ENCODE measurements at places on chromosomes 7 and 10.

- peak; percentile 68 for DNase-seq
- H3K27ac ChIP-seq: peak within 1 kb of the TSS; percentile 93
- no peaks in the 10 kb centered on the region for H3K36me3 ChIP-seq
- H3K4me1 ChIP-seq: peaks cover 48% of the 10 kb centered on the region
- H3K27me3 ChIP-seq: no peaks in the 10 kb centered on the region
- H3K4me3 ChIP-seq: peak within 1 kb of the TSS; percentile 83
Measured at GRCh38 chr7:94907026-94907810, at the start of gene PPP1R9A. TSS of gene PPP1R9A (plus strand) at chr7:94907594. CDS start at chr7:94910114, 2,520 bp downstream.

- H3K27ac ChIP-seq: no peak overlapping the region
- H3K27me3 ChIP-seq: peaks cover 9% of the 10 kb centered on the region
- H3K36me3 ChIP-seq: 0 out of 2 replicates have a peak, but pooled peaks cover 3% of the 10 kb centered on the region
- no peak for DNase-seq
- H3K4me1 ChIP-seq: peaks cover 19% of the 10 kb centered on the region
- no peak overlapping the region for H3K4me3 ChIP-seq
Measured at GRCh38 chr10:96718304-96718990, 1.9 kb downstream of the PIK3AP1 start.

DNA sequence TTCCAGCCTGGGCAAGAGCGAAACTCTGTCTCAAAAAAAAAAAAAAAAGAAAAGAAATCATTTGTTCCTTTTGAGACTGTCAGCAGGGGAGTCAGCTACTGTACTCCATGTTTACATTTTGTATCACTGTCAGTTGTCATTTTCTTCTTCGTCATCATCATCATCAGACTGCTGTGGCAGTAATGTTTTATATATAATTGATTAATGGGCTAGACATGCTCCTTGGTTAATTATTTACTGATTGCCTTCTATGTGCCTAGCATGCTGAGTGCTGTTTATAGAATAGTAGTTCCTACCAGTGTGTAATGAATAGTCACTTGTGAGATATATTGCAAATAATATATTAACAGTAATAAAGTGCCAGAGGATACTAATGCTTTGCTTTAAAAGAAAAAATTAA, 50.5 kb downstream of the VCL start:
- no peak overlapping the region for H3K4me3 ChIP-seq
- no peaks in the 10 kb centered on the region for H3K27me3 ChIP-seq
- H3K4me1 ChIP-seq: peaks cover 19% of the 10 kb centered on the region
- H3K36me3 ChIP-seq: peaks cover 19% of the 10 kb centered on the region

DNA sequence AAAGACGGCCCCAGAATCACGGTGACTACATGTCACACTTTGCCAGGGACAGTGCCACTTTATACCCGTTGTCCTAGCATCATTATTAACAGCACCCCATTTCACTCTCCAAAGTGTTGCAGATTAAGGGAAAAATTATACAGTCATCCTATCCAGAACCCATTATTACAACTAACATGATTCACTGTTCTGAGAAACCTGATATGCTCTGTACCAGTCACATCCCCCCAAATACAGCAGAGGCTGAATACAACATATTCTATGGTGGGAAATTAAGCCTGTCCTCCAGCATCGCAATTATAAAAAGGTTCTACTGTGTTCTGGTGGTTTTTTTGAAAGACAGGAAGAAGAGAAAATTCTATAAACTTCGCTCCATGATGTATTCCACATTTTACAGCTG, 162.1 kb downstream of the JAZF1 start:
- H3K36me3 ChIP-seq: peaks cover 20% of the 10 kb centered on the region
- H3K4me1 ChIP-seq: peaks cover 25% of the 10 kb centered on the region
- DNase-seq: no peak
- H3K27ac ChIP-seq: no peak overlapping the region

DNA sequence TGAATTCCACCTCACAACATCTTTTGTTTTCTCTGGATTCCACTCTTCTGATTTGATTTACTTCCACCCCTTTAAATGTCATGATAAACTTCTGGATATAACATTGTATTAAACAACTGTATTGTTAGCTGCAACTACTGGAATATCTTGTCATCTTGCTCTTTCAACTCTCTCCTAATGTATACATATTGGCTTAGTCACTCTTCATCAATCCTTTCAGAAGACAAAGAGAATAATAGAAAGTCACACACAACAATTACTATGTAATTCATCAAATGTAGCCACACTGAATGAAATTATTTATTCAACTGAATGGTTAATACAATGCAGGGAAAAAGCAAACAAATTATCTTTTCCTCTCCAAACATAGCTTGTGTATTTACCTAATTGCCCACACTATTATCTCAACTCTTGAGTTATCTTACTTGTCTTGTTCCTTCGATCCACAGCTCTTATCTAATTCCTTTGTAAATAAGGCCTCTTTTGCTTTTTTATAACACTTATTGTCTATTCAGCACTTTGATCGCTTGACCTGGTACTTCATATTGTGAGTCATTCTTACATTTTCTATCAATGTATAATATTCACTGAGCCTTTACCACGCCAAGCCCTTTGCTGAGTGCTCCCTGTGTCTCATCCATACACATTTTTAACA, 16.7 kb downstream of the SEMA3A start:
- H3K36me3 ChIP-seq: peaks cover 26% of the 10 kb centered on the region
- no peaks in the 10 kb centered on the region for H3K27me3 ChIP-seq
- H3K4me3 ChIP-seq: no peak overlapping the region
- no peak overlapping the region for H3K27ac ChIP-seq
- DNase-seq: no peak

DNA sequence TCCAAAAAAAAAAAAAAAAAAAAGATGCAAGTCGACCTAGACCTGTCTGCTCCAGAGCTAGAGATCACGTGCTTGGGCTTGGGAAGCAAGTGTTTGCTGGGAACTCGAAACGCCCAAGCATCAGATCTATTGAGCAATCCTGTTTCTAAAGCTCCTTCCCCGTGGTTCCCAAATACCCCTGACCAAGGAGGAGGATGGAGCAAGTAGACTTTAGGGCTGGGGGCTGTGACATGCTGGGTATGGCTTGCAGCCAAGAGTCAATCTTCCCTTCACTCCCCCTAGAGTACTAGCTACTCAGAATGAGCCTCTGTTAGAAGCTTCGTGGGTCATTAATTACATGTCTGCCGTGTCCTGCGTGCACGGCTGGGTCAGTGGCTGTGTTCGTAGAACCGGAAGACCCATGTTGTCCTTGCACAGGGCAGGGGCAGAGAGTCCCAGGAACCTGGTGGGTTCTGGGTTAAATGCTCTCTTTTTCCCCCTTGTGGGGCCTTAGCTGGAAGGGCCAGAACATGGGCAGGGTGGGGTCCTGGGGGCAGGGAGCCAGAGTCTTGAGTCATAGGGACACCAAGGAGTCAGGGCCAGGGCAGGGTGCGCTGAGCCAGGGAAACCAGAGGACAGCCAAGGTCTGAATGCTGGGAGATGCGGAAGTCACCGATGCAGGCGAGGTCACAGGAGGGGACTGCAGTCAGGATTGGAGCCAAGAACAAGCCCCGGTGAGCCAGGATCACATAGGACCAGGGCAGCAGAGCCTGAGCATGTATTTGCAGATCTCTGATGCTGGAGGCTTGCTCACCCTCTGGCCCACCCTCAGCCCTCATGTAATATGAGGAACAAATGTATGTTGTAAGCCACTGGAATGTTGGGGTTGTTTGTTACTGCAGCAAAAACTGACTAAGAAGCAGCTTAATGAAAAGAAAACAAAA, 34.6 kb upstream of the TPST1 start:
- H3K36me3 ChIP-seq: no peaks in the 10 kb centered on the region
- peaks cover 4% of the 10 kb centered on the region for H3K4me1 ChIP-seq
- no peak for DNase-seq
- H3K27ac ChIP-seq: no peak overlapping the region

GRCh38 chr10:1240341-1240775, 184.2 kb downstream of the WDR37 start:
- peak; percentile 52 for DNase-seq
- H3K4me3 ChIP-seq: peak overlapping the region; percentile 80
- H3K27me3 ChIP-seq: 0 out of 2 replicates have a peak, but pooled peaks cover 4% of the 10 kb centered on the region
- H3K27ac ChIP-seq: peak overlapping the region; percentile 100
- H3K4me1 ChIP-seq: peaks cover 31% of the 10 kb centered on the region

DNA sequence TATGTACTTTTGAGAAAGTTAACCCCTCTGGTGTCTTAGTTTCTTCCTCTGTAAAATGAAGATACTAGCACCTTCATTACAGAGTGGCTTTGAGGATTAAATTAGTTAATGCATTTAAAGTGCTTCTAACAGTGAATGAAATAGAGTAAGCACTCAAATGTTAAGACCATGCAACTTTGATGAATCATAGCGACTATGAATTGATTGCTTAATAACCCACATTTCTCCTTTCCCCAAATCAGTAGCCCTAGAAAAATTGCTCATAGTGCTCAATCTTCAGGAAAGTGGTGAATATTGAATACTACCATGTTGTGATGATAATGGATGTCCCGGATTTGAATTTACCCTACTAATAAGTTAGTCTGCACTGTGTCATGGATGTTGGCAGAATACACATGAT, 48.1 kb downstream of the CD36 start:
- H3K27me3 ChIP-seq: peaks cover 3% of the 10 kb centered on the region
- H3K36me3 ChIP-seq: no peaks in the 10 kb centered on the region
- DNase-seq: no peak
- no peak overlapping the region for H3K4me3 ChIP-seq

DNA sequence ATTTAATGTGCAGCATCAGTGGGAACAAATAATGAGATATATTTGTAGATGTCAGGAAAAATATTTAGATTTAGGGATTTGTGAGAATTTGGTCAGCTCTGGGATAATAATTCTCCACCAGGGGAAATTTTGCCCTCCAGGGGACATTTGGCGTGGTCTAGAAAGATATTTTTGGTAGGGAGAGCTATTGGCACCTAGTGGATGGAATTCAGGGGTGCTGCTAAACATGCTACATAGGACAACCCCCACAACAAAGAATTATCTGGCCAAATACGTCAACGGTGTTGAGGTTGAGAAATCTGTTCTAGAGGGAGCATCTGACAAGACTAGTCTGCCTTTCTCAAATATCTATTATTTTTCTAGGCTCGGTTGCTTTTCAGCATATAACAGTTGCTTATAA, 2.1 kb downstream of the ADK start:
- H3K27ac ChIP-seq: no peak overlapping the region
- no peak for DNase-seq
- peaks cover 14% of the 10 kb centered on the region for H3K4me1 ChIP-seq
- H3K36me3 ChIP-seq: no peaks in the 10 kb centered on the region
- no peak overlapping the region for H3K4me3 ChIP-seq
- H3K27me3 ChIP-seq: no peaks in the 10 kb centered on the region

DNA sequence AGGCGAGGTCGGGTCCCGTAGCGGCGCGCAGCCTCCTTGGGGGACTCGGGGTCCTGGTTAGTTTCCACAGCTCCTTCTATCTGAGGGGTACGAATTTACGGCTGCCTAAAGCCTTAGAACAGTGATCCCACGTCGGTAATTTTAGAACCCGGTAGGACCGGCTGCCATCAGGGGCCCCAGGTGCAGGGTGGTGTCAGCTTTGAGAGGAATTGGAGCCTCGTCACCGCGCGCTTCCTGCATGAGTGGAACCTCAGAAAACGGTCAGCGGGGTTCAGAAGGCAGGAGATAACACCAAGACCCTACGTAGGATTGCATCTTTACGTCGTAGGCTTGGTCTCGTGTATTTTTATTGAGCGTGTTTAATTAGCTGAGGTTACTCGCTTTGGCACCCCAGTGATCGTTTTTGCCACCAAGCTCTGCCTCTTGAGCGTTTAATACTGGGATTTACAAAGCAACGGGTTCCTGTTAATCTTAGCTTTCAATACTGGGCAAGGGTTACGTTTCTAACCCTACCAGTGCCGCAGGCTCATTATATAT, 443 bp downstream of the RNF32 start:
- no peak overlapping the region for H3K27ac ChIP-seq
- peaks cover 7% of the 10 kb centered on the region for H3K36me3 ChIP-seq
- peak overlapping the region; percentile 85 for H3K4me3 ChIP-seq
- peaks cover 22% of the 10 kb centered on the region for H3K4me1 ChIP-seq
- peaks cover 25% of the 10 kb centered on the region for H3K27me3 ChIP-seq
- DNase-seq: no peak

DNA sequence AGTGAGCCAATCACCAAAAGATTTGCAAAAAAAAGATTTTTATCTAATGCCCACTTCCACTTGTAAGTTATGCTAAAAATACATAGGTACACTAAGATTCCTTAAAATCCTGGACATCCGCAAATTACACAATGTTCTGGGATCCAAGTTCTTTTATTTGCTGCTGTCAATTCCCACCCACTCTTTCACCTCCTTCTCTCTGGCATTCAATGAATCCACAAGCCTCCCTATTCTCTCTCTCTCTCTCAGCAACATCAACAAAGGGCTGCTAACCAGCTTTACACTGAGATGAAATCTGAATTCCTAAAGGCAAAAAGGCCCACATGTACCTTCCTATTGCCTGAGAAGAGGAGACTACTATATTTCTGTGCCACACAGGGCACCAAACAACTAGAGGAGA, 99.9 kb downstream of the ARMH3 start:
- H3K27ac ChIP-seq: no peak overlapping the region
- no peaks in the 10 kb centered on the region for H3K4me1 ChIP-seq
- H3K36me3 ChIP-seq: peaks cover 13% of the 10 kb centered on the region
- no peak for DNase-seq
- H3K4me3 ChIP-seq: no peak overlapping the region

DNA sequence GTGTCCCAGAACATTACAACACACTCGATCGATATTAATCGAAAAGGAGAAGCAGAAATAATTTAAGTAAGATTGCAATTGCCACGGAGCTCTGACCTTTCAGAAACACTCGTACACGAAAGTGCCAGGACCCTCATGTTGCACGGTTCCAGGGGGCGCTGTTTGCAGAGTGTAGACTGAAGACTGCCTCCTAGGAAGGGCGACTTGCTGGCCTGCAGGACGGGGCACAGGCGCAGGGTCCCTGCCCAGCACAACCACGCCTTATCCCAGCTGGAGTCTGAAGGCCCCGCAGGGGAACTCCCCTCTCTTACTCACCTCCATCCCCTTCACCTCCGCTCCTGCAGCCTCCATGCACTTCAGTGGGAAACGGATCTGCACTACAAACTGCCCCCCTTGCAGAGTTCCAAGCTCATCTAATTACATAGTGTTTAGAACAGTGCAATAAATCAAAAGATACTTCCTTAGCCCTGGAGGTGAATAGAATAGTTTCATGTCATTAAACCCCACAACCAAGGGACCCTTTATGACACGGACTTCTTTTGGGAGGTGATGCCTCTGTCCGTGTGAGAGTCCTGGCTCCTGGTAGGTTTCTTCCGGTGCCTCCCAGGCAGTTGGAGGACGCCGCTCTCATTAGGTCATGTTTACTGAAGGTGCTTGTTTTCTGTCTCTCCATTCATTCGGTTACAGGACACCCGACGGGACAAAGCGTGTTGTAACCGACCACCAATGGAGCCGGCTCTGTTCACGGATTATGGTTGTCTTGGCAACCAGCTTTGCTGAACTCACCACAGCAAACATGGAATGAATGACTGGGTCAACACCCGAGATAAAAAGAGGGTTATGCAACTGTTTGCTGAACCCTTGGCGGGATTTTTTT, 262.2 kb downstream of the BAMBI start:
- H3K27ac ChIP-seq: peak overlapping the region; percentile 89
- DNase-seq: peak; percentile 88
